ENCODE measurements at places on chromosomes 4 and X.
A peak's percentile ranks its signal among the peaks of the same experiment; 100 is the strongest.

GRCh38 chr4:69718396-69719271, 41.8 kb downstream of the SULT1B1 start:
- no peak for DNase-seq

DNA sequence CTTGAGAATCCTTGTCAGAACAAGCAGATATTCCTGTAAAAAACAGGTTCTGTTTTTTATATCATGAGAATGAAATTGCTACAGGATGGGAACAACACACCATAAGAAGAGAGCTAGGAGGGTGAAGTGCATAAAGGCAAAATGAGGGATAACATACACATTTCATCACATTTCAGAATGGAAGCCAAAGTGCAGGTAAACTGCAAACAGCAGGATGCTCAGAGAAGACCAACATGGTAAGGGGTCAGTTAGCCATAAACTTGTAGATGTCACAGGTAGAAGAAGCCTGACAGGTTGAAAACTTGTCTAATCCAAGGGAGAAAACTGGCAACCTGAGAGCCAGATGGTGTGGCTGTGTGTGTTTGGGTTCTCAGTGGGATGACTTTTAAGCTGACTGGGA, 88.9 kb upstream of the FAT1 start:
- DNase-seq: no peak

DNA sequence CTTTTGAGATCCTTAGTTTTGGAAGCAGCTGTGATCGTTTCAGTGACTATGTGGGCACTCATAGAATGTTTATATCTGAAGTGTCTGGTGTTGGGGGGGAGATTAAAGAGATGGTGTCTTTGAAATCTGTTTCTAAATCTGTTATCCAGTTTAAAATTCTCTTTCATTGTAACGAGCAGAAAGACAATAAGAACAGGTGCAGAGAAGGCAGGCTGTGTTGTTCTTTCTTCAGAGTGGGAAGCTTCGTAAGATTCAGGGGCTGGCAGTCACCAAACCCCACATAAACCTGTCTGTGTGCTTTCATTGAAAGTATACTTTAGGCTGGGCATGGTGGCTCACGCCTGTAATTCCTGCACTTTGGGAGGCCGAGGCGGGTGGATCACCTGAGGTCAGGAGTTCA, 16.3 kb upstream of the DHRSX start:
- DNase-seq: peak; percentile 86

- no peak for DNase-seq
These were observed 204.7 kb downstream of the BMPR1B start for GRCh38 chr4:94962484-94962883.

GRCh38 chrX:148448686-148449085, 51.7 kb upstream of the AFF2 start:
- DNase-seq: no peak

DNA sequence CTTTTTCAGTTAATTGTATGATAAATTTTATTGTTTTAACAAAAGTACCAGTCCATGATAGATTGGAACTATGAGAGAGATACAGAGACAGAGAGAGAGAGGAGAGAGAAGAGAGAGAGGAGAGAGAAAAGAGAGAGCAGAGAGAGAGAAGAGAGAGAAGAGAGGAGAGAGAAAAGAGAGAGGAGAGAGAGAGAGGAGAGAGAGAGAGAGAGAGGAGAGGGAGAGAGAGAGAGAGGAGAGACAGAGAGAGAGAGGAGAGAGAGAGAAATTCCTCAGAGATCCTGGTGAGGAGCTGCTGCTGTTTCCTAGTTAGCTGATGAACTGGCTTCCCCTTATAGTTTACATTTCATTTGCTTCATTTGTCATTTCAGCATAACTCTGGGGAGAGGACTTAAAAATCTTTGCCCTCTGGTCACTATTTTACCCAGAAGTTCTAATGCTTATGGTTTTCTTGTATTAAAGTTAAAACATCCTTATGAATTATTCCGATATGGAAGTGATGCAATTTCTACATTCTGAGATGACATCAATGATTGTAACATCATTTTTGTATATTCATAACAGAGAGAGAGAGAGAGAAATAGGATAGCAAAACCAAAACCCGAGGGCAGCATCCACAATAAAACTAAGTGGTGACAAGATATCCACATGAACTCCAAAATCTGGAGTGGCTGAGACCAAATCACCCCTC, 10.8 kb downstream of the CTAG1A start:
- no peak for DNase-seq

DNA sequence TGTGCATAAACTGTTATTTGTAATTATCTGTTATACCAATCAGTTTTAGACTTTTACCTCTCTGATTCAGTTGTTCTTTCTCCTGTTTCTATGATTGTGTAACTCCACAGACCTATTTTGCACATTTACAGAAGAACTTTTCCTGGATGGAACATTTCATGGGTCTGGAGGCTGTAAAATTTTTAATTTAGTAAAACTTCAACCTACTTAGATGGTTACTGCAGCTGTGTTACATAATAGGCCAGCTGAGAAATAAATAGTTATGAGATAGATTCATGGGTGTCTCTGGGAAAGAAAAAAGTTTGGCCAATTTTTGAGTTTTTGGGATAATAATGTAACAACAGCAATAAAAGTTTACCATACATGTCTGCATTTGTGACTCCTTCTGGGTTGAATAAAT, 253.5 kb downstream of the ARHGAP24 start:
- no peak for DNase-seq

GRCh38 chr4:54553001-54553400, 104.8 kb upstream of the KIT start:
- DNase-seq: no peak

DNA sequence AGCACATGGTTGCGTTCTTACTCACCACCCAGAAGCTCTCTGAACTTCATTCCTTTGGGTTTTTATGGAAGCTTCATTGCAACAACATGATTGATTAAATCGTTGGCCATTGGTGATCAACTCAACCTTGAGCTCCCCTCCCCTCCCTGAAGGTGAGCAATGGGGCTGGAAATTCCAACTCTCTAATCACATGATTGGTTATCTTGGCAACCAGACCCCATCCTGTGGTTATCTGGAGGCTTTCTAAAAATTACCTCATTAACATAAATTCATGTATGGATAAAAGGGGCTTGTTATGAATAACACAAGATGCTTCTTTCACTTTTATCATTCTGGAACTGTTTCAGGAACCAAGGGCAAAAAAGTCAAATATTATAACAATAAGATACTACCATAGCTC, 34.6 kb upstream of the NMU start:
- DNase-seq: no peak

DNA sequence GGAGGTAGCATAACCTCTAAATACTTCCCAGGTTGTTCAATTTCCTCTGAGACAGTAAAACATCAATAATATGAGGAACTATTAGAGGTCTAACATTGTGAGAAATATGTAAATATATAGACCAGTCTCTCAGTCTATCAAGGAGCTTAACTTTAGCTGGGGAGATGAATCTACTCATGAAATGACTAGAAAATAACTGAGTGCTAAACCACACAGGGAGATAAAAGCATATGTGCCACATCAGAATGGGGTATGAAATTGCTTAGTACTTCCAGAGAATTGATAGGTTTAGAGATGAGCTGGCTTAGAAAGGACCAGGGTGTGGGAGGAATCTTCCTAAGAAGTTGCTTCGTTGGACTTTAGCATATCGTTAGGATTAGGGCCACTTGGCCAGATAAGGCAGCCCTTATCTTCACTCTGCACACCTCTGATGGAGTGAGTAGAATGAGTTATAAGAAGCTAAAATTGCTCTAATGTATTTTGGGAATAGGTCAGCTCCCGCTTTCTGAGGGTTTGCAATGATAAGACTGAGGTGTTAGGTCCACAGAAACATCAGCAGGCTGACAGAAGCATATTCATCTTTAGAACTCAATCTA, 299.2 kb downstream of the UNC5C start:
- DNase-seq: no peak

DNA sequence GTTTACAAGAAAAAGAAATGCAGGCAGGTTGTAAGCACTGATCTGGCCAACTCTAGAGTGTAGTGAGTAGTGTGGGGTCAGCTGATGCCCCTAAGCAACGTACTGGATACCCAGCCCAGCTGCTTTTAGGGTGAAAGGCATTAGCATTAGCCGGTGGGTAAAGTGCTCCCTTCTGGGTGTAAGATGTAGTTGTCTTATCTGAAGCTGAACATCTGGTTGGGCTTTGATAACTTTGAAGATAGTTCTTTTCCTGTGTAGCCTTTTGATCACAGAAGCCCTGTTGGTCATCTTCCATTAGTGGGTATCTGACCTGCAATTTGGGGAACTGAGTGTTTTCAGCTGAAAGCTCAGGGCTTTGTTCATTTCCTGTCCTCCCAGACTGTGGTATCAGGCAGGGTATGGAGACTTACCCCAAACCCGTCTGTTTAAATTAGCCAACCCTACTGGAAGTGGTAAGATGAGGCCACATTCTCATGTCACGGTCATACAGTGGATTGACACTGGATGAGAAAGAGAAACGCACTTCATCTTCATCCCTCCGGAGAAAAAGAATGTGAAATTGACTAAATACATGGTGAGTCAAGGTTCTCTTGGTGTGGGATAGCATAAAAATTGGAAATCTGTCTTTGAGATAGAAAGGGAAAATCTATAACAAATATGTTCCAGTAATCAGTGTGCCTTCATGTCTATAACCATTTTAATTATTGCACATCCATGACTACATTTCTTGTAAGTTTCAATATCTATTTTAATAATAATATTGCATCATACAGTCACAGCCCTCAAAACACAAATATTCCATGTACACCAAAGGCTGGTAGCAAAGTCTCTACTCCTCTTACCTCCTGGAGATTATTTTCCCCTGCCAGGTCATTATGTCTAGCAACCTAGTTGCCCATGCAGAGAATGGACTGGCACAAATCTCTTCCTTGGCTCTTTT, 8.7 kb downstream of the RHOH start:
- DNase-seq: peak; percentile 88

DNA sequence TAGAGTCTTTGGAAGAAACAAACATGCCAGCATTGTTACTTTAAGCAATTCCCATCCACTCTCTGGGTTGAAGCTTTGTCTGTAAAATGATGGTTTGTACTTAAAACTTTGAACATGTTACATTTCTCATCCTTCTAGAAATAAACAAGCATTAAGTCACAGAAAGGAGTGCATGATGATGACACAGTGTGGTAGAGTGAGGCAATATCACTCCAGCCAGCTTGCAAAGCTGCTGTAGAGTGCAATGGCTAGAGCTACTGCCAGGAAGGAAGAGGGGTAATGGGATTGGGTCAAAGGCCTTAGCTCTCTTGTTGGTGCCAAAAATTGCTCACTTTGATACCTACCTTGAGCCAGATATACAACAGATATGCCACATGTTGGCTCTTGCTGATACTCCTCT, 12.3 kb upstream of the ENOX2 start:
- DNase-seq: no peak

GRCh38 chr4:84493092-84493850, 5.8 kb downstream of the NKX6-1 start:
- DNase-seq: no peak

DNA sequence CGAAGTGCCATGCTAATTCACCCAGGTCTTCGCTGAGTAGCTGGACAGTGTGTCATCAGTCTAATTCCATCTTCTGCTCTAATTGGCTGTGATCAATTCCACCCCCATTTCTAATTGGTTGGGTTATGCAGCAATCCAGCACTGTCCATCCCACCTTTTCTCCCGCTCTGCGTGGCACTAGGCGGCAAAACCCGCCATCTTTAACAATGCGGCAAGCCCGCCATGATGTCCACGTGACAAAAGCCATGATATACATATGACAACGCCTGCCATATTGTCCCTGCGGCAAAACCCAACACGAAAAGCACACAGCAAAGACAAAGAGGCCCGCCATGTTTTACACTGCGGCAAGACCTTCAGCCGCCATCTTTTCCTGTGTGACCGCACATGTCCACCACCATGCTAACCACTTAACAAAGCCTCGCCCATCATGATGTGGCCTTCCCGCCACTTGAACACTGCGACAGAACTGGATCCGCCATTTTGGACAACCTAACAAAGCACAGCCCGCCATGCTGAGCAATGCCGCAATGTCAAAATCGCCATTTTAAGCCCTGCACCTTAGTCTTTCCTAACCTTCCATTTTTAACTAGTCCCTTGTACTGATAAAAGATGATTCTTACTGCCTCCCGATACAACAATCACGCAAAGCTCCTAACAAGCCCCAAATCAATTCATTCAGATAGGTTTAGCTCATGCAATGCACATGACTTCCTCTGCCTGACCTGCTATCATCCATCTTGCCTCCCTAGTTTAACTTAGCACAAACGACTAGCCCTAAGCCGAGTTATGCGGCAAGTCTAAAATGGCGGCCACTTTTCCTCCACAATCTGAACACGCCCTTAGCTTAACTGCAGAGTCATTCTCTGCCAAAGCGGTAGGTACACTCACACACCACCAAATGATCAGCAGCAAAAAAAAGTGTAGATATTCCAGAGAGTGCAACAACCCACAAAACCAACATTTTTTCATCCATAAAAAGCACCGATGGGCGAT, 288.3 kb downstream of the CHIC1 start:
- no peak for DNase-seq

DNA sequence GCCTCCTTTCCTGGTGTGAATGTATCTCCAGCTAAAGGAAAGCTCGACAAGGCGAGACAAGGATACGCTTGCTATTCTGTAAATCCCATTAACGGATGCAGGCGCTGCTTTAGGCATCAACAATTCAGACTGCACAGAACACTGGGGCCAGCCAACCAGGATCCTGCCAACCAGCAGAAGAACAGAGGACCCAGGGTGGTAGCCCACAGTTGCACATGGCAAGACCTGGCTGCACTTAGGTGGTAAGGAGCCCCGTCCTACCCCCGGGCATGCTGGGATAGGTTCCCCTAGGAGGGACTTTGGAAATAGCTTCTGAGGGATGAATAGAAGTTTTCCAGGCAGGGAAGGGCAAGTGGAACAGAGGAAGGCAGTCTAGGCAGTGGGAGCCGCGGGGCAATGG, 20.7 kb downstream of the PSAPL1 start:
- no peak for DNase-seq

GRCh38 chrX:112644713-112645112, 35.0 kb downstream of the LHFPL1 start:
- DNase-seq: no peak

DNA sequence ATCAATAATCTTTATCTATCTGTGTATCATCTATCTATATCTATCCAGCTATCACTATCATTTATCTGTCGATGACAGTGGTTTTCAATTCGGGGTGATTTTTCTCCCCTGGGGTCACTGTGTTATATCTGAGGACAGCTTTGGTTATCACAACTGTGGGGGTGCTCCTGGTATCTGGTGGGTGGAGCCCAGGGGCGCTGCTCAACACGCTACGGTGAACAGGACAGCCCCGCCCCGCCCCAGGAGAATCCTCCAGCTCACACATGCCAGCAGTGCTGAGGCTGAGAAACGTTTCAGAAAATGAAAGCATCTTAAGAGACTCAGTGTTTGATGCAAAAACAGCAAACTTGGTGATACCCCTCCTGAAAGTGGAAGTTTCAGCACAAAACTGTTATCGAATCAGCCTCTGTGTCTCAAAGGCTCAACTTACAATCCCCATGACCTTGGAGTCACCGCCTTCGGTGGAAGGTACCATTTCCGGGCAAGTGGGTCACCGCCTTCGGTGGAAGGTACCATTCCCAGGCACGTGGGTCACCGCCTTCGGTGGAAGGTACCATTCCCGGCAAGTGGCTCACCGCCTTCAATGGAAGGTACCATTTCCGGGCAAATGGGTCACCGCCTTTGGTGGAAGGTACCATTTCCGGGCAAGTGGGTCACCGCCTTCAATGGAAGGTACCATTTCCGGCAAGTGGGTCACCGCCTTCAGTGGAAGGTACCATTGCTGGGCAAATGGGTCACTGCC, 315.3 kb downstream of the DHRSX start:
- peak; percentile 16 for DNase-seq

Measured in OCI-LY7 (cell line).